ENCODE measurements at places on chromosomes 16 and 17.

GRCh38 chr17:75524970-75525805 is at the start of gene LLGL2:
LLGL2 (plus strand) TSS chr17:75525697; CDS start chr17:75543427, 17,730 bp downstream.
- DNase-seq = peak; percentile 59

DNA sequence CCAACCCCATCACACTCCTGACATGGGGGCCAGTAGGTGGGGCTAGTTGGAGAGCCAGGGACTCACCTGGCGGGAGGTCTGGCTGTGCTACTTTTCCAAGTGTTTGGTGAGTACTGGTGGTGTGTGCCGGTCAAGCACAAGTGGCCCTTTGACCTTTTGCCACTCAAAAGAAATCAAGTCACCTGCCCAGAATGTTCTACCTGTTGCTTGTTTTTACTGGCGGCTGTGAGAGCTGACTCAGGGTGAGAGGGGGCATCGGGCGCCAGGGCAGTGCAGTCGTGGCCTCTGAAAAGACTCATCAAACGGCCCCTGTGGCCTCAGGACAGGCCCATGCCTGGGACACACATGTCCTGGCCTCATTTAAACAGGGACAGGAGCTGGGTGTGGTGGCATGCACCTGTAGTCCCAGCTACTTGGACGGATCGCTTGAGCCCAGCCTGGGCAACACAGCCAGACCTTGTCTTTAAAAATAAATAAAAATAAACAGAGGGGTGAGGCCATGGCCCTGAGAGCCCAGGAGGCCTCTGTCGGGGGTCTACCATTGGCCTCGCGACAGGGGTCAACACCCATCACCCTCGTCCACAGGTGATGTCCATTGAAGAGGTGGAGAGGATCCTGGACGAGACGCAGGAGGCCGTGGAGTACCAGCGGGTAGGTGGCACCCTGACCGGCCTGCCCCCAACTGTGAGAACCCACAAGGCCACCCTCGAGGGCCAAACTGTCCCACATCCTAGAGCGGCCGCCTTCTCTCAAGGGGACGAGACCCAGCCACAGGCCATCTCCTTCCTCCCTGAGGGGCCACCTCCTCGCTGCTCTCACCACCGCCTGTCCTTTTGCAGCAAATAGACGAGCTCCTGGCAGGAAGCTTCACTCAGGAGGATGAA is 5.0 kb downstream of the CHMP6 start:
- DNase-seq = no peak

DNA sequence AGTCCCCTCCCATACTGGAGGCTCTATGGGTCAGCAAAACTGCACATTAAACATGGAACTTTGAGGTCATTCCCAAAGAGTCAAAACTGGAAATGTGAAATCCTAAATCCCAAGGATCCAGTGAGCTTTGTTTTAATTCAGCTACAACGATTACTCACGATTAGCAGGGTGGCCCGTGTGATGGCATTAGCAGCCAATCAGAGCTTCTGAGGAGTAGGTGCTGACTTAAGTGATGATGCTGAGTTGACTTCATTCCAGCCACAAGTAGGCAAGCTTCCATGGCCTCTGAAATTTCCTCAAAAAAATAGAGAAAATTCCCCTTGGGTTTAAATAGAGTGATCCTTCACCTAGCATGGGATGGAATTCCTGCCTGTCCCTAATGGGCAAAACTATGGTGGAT is 28.1 kb upstream of the BEAN1 start:
- DNase-seq = no peak

GRCh38 chr17:67017910-67018309 is 26.4 kb upstream of the CACNG1 start:
- no peak for DNase-seq

- DNase-seq = no peak
These were observed 46.0 kb downstream of the HOXB1 start for GRCh38 chr17:48484850-48485249.

- peak; percentile 14 for DNase-seq
These were observed at the start of gene CRYM for GRCh38 chr16:21277927-21278706. CRYM (minus strand) TSS chr16:21278290; CDS start chr16:21278251, 39 bp downstream.

DNA sequence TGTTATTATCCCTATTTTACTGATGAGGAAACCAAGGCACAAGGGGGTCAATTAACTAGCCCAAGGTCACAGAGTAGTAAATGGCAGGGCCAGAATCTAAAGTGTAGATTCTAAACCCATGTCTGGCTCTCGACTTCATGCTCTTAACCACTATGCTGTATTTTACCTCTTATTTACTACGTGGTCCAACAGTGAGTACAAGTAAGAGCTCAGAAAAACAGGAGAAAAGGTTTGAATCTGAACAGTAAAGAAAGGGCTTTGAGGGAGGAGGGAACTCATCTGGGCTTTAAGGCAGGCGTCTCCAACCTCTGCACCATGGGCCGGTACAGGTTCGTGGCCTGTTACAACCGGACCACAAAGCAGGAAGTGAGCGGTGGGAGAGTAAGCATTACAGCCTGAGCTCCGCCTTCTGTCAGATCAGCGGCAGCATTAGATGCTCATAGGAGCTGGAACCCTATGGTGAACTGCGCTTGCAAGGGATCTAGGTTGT is 62.9 kb downstream of the SMURF2 start:
- DNase-seq = no peak

DNA sequence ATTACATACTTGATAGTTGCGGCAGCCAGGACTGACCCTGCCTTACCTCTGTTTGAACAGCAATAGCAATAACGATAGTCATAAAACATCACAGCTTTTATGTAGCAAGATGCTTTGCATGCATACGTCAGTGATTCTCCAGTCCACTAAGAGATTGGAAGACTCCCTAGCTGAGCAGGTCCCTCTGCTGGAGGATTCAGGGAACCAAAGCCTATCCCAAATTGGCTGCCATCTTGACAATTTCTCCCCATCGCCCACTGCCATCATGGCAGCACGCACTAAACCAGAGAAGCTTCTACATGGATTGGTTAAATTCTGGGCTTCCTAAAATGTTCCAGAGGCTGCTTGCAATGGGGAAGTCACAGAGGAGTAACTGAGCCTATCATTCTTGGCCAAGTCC is 360.6 kb upstream of the XYLT1 start:
- no peak for DNase-seq

DNA sequence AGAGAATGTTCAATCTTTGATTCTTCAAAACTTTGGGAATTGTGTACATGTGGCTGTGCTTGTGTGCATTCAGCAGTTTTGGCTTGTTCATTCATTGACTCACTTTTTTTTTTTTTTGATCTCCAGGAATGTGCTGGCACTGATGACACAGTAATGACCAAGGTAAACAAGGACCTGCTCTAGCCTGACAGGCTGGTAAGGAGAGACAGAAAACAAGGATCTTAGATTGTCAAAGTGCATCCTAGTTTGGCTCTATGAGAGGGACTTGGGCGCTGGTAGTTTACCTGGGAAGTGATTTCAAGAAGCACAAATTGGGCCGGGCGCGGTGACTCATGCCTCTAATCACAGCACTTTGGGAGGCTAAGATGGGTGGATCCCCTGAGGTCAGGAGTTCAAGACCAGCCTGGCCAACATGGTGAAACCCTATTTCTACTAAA is 233.1 kb upstream of the WSCD1 start:
- DNase-seq = no peak

DNA sequence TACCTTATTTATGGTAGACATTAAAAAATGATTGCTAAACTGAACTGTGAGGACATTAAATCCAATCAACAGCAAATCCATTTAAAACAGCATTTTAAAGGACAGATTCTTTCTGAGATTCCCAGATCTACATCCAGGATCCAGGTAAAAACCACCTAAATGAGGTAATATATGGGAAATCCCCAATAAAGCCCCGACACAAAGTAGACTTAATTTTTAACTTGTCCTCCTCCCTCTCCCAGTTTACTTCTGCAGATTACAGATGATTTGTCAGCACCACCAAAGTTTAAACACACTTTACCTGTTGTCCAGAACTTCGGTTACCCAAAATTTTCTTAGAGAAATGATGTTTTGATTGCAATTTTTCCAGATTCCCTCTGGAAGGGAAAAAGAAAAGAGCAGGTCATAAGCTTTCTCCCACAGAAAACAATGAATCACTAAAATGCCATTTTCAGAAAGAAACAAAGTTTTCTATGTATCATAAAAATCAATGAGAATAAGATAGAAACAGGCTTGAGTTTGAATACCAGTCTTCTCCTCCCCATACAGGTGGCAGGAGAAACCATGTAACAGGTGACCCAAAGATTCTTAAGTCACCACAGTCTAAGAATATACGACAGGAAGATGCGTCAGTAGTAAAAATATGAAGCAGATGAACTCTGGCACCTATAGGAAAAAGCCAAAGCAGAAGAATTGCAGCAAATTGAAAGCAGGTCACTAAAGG is 22.8 kb downstream of the GJC1 start:
- DNase-seq = no peak

GRCh38 chr17:39650121-39650579 is 13.2 kb downstream of the STARD3 start:
- no peak for DNase-seq

DNA sequence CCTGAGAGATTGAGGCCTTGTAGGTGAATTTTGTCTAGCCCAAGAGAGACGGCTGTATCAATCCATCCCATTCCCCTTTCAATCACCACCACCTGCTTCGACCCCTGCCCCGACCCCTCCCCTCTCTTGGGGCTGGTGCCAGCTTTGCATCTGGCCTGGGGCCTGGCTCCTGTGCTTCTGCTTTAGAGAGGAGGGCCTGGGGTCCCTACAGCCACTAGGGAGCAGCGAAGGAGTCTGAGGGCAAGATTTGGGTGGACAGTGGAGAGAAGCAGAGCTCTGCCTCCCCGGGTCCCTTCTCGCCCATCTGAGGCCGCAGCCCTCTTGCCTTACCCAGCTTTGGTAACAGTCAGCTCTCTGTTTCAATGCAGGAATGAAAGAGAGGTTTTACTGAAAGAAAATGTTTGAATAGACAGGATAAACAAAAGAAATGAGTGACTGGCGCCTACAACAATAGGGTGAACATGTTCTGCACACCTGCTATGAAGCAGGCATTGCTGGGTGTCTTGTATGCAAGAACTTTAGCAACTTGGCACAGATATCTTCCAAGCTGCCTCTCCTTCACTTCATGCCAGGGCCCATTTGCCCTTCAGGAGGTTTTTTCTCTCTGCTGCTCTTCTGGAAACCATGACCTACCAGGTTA is 57.4 kb downstream of the SLC47A1 start:
- DNase-seq = no peak

DNA sequence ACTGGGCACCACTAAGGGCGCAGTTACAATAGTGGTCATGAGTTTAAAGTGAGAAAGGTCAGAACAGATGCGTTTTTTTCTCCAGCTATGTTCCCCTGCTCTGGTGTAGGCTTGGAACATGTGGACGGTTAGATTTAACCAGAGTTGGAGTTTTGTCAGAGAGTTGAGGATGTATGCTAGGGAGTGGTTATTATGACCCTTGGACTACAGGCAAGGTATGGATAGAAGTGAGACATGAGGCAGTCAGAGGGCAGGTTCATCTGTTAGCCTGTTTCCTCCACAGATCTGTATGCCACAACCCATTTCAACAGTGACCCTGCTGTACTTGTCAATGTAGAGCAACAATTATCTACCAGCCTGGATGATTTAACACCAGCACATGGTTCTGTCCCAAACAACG is 22.6 kb downstream of the TPPP3 start:
- DNase-seq = no peak

- DNase-seq = peak; percentile 70
These were observed 1.7 kb downstream of the HS3ST3B1 start for GRCh38 chr17:14302431-14303099.

DNA sequence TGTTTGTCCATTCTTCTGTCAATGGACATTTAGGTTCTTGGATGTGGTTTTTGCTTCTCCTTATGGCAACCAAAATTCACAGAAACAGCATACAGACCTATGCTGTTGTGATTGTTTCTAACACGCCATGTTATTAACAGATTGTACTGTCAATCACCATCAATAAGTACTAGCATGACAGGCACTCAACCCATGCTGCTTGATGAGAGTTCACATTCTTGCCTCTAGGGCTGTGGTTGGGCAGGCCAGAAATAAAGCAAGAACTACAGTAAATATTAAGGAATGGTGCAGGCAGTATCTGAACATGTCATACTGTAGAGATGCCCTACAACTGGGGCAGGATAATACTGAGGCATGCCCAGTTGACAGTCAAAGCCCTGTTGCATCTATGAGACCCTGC is 171.2 kb upstream of the ZFHX3 start:
- no peak for DNase-seq

- DNase-seq = no peak
These were observed 3.6 kb downstream of the COX10 start for GRCh38 chr17:14072881-14073280.

GRCh38 chr17:60156746-60157145 is 7.0 kb downstream of the CA4 start:
- DNase-seq = no peak

- DNase-seq = no peak
These were observed 508 bp downstream of the MATCAP1 start for GRCh38 chr16:67183284-67183626.

DNA sequence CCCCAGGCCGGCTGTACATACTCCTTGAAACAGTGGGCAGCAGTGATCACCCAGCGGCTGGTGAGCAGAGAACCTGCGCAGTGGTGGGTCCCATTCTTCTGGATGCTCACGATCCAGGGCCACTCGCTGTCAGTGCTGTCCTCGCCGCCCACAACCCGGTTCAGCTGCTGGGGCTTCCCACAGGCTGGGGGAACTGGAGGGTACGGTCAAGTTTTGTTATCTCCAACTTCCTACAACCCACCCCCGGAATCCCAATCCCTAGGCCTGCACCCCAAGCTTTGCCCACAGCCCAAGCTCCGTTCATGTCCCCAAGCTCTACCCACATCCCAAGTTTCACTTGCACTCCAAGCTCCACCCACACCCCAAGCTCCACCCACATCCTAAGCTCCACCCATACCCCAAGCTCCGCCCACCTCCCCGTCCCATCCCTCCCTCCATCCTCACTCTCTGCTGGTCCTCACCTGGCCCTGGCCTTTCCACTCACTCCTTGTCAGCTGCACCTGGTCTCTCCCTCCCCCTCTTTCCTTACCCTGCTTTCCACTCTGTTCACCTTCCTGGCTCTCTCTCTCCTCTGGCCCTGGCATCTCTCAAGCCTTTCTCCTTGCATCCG is 1.8 kb downstream of the PRSS22 start:
- no peak for DNase-seq

- DNase-seq = no peak
These were observed 59.1 kb downstream of the PRMT7 start for GRCh38 chr16:68369697-68370580.

All from activated CD4-positive, alpha-beta T cell treated with anti-CD3 and anti-CD28 coated beads, Interleukin-2, amount 50 U/mL, for 24 hours (primary cell).